Stimulated activated CD4-positive, alpha-beta T cell treated with anti-CD3 and anti-CD28 coated beads, Interleukin-15, amount 100 ng/mL, for 24 hours (primary cell): ENCODE measurements at places on chromosomes 1 and 21.

- no peak for DNase-seq
Observed at GRCh38 chr1:223651291-223651991, 14.1 kb downstream of the CAPN8 start.

DNA sequence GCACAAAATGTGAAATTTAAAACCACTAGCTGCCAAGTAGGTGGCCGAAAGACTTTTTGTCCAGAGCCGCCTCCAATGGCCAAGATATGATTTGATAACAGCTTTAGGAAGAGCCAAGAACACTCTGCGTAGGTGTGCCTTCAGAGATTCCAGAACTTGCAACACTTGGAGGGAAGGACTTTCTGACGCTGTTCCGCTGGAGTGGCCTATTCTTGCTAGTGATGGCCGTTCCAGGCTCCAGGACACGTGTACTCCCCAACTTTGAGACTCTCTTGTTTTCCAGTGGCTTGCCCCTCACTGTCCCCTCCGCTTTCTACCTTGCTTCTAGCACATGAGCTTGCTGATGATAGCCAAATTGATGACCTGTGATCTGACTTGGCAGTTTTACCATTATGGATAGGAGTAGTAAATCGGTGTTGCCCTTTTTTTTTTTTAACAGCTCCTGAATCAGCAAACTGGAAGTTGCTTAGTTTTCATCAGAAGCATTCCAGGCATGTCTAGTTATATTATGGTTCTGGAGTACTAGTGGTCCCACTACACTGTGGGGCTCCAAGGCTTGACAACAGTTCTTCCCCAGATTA, 1.0 kb downstream of the PRDX6 start:
- DNase-seq: no peak

DNA sequence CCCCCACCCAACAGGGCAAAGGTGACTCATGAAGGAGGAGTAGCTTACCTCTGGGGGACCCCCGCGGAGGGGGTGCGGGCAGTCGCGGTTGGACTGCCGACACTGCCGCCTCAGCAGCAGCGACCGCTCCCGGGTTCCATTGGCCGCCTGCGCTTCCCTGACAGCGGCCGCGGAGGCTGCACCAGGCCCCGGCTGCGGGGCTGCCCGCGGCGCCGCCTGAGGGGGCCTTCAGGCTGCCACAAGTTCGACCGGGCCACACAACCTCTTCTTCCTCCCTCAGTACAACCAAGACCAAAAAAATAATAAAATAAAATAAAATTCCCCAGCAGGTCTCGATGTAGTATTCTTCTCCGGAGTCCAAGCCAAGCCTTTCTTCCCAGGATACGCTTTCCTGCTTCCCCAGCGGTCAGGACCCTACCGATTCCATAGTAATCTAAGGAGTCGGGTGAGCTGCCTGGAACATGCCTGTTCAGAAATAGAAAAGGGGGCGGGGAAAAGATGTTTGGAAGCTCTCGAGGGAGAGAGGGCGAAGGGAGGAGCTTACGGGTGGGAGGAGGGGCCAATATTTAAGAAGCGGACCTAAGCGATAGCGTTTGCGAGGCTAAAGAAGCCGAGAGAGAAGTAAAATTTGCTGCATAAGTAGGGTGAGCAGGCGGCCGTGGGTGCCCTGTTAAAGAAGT, at the start of gene PI4KB:
PI4KB (minus strand) TSS at position 194 of the 680 bp plus-strand sequence. CDS start 10,935 bp downstream, outside the sequence.
- peak; percentile 92 for DNase-seq

DNA sequence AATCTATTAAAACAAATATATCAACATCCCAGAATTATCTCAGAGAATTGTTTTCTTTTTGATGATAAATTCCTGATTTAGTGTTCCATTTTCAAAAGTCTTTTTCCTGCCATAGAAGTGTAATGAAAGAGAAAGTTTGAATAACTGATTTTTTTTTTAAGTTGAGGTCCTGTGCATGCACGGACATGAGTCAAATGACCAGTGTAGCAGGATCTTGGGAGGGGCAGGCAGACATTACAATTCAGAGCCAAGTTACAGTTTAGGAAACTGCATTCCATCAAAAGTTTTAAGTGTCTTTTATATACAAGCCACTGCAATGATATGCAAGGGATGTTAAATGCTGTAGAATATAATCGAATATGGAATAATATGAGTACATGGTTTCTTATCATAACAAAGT, 227.5 kb downstream of the HMCN1 start:
- no peak for DNase-seq

DNA sequence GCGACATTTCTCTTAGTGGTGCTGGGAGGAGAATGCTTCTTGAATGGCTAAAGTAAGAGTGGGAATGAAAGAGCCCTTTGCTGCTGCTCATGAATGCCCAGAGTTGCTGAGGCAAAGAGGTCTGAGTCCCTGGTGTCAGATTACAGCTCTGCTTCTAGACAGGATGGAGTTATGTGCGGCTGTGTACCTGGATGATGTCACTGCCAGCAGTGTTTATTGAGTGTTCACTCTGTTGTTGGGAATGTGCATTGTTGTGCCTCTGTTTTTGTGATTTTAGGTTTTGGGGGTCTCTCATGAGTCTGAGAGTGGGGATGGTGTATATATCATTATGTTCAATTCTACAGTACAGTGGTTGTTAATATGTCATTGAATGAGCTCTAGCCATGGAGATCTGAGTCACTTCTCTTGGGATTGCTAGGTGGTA, 2.7 kb downstream of the CDC14A start:
- DNase-seq: peak; percentile 27

DNA sequence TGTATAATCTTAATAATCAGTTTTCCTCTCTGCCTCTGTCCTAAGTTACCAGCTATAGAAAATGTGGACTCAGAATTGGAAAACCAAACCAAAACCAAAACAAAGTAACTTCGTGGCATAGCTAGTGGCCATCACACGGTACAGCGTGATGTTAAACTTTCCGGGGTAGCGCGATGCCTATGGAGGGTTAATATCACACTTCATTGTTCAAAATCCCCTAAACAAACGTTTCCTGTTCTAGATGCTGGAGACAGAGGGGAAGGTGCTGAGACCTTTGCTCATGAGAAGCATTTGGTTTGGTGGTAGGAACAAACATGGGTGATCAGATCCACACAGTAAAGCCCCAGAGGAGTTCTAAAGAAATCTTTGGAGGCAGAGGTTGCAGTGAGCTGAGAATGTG, 4.9 kb downstream of the AADACL4 start:
- DNase-seq: no peak

- DNase-seq: no peak
Observed at GRCh38 chr21:45799765-45800338, 156.3 kb downstream of the PCBP3 start.

GRCh38 chr1:100234432-100234831, 15.2 kb downstream of the DBT start:
- no peak for DNase-seq

DNA sequence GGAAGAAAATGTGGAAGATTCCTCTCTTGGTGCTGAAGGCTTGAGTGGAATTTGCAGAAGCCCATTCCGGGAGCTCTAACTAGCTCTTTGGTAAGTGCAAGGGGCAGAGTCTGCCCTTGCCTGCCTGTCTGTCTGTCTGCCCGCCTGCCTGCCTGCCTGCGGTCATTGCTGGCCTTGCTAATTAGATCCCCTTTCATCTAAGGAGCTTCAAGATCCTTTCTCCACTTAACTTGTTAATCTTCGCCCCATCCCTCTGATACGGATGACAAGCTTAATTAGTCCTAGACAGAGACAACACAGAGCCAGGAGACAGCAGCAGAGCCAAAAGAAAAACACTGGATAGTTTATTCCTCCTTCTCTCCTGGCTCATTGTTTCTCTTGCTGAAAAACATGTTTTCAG, 80.2 kb upstream of the GADD45A start:
- DNase-seq: no peak

GRCh38 chr1:66628926-66629325, 95.0 kb downstream of the SGIP1 start:
- DNase-seq: no peak

- no peak for DNase-seq
Observed at GRCh38 chr1:44033756-44034155, 2.5 kb upstream of the SLC6A9 start.

GRCh38 chr1:73333847-73334503, 864.0 kb downstream of the LRRIQ3 start:
- no peak for DNase-seq

- peak; percentile 64 for DNase-seq
Observed at GRCh38 chr1:39398278-39399021, 93.0 kb upstream of the BMP8A start.

DNA sequence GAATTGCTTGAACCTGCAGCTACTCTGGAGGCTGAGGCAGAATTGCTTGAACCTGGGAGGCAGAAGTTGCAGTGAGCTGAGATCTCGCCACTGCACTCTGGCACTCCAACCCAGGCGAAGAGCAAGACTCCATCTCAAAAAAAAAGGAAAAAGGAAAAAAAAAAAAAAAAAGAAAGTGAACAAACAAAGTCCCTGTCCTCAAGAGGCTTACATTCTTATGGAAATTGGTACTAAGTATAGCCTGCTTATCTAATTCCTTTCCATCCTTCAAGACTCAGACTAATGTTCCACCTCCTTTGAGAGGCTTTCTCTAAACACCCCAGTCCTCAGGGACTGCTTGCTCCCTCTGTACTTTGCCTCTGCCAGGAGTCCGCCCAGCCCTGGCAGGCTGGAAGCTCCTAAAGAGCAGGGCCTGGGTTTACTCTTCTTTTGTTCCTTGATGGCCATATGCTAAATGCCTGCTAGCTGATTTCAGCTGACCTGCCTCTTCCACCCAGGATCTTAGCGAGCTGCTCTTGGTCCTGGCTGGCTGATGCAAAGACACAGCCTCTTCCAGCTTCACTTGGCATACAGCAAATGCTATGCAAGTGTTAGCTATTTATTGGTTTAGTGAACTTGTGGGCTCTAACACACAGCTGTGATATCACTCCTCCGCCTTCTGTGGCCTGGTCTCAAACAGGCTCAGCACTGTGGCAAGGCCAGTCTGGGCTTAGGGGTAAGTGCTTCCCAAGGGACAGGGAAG, 9.8 kb downstream of the SLC9A1 start:
- DNase-seq: no peak

- DNase-seq: peak; percentile 35
Observed at GRCh38 chr1:207579436-207579799, 65.5 kb upstream of the CR1L start.

GRCh38 chr1:10779841-10780240, 16.6 kb downstream of the CASZ1 start:
- no peak for DNase-seq
